Lung (tissue), 17 donors: ENCODE measurements at places on chromosomes 4 and X.

- no peak for DNase-seq
Measured at GRCh38 chrX:123873956-123874355, 14.1 kb downstream of the XIAP start.

GRCh38 chr4:35975617-35976355, 268.5 kb downstream of the ARAP2 start:
- no peak for DNase-seq

GRCh38 chr4:117907646-117908045, 126.6 kb upstream of the NDST3 start:
- no peak for DNase-seq

DNA sequence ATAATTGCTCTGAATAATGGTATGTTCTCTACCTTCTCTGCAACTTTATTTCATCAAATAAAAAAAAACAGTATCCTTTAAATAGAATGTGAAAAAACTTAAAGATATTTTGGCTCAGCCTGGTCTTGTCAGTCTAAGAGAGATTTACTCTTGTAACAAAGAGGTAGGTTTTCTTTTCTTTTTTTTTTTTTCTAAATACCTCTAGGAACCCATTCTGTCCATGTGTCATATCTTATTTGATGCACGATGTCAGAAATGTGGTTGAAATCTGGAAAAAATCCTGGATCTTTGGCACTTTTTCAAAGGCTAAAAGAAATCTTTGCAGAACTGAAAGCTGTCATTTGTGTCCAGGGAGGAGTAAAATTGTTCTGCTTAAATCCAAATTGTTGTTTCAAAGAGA, 17.3 kb upstream of the FGF5 start:
- DNase-seq = no peak

- no peak for DNase-seq
Measured at GRCh38 chr4:84878090-84878489, 88.4 kb downstream of the WDFY3 start.

DNA sequence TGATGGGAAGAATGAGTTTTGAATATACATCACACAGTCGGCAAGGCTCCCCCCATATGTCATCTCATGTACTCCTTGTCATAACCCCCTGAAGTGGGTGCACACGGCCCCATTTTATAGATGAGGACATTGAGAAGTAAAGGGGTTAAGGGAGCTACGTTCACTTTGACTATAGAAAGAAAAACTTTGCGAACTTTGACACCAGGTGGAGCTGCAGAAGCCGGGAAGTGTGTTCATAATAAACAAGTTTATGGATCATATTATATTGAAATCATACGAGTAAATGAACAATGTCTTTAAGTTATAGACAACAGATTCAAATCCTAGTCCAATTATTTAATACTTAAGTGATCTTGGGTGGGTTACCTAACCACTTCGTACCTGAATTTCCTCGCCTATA, 203.8 kb upstream of the PITX2 start:
- no peak for DNase-seq

- peak; percentile 38 for DNase-seq
Measured at GRCh38 chr4:5746829-5747737, 36.1 kb downstream of the EVC start.

DNA sequence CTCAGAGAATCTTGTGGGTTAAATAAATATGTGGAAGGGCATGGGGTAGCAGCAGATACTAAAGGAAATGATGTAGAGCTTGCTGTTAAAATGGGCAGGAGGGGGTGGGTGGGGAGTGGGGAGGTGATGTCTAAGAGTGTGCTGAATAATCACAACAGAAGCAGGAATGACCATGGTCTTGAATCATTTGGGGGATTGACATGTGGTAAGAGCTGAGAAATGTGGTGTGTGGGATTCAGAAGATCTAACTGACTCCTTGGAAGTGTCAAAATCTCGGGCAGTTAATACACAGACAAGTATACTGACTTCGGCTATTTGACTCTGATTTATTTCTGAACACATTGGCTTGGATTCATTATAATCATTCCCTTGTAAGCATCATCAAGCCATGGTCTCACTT, 6.8 kb downstream of the VGLL1 start:
- DNase-seq = no peak
